ENCODE measurements at places on chromosomes 16 and 17.

- no peak for DNase-seq
Observed at GRCh38 chr17:76593959-76594358, 8.3 kb upstream of the ST6GALNAC2 start.

DNA sequence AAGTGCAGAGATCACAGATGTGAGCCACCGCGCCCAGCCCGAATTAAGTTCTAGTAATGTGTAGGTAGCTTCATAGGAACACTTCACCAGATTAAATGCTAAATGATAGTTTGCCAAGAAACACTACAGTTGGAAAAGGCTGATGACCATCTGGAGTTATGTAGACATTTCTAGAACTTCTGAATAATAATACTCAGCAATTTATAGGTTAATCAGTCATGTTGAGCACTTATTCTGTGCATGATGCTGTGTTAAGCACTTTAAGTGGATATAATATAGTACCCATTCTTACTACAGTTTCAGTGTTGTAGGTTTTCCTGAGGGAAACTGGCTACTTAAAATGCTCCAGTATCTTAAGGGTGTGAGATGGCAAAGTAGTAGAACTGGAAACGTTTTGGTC lies 45.2 kb downstream of the NUP93 start:
- DNase-seq, result no peak

DNA sequence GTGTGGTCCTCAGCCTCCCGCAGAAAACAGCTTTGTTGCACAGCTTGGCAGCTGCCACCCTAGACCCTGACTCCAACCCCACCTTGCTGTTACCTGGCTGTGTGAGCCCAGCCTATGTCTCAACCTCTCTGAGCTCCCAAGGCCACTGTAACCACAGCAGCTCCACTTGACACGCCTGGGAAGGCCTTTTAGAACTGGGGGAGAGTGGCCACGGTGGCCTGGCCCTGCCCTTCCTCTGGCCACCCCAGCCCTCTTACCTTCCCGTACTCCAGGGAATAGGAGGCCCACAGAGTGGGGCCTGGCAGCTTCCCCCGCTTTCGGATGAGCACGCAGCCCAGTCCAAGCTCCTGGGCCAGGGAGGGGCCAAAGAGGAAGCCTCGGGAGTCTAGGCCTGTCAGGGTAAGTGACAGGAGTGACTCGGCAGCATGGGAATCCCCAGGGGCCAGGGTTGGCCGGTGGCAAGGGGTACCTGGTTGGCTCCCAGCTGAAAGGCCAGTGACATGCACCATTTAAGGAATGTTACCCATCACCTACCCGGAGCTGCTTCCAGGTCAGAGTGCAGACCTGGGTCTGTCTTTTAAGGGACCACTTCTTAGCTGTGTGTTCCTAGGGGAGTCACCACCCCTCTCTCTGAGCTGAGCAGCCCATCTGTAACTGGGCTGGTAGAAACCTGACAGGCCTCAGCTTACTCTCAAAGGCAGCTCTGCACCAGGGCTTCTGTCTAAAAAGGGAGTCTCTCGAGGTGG lies 1.4 kb downstream of the APRT start:
- no peak for DNase-seq

DNA sequence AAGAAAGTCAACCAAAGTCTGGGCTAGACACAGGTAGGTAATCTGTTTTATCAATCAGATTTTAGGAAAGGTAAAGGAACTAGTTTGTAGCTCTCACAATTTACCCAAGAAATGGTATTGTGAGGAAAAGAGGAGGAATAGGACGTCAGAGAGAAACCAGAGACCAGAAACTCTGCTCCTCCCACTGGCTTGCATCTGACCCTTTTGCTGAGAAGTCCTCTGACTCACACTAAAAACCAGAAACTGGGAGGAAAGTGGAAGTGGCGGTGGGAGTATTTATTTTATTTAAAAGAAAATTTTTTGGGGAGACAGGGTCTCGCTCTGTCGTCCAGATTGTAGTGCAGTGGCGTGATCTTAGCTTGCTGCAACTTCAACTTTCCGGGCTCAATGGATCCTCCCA lies 38.0 kb upstream of the MNT start:
- DNase-seq, result no peak

GRCh38 chr16:79542237-79542774 lies 58.2 kb downstream of the MAF start:
- no peak for DNase-seq

Data from MG63 (cell line).